ENCODE measurements at places on chromosomes 6 and 20.

DNA sequence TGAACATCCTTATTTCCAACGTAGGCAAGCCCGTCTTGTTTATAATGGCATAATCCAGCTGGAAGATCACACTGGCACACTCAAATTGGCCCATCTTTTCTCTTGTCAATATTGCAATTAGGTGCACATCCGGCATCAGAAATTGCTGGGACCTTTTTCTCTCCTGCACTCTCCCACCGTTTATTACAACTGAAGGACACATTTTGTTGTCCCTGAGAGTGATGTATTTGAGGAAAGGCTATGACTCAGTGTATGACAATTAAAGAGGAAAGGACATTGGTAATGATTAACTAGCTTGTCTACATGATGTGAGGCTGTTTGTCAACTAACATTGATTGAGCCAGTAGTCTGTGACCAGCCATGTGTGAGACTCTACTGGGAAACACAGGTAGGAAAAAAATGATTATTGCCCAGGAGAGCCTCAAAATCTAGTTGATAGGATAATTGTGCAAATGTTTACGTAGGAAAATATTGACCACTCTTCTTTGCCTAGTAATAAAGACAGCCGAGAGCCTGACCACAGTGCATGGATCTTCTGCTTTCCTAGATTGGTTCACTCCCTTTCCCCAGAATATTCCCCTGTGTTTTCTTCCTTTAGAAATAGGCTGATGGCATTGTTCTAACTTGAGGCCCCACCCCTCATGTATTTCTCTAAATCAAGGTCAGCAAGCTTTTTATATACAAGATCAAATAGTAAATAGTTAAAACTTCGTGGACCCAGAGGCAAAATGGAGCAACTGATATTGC lies 230.0 kb upstream of the BTBD3 start:
- DNase-seq: no peak

- no peak for DNase-seq
These were observed 171.2 kb downstream of the ZDHHC14 start for GRCh38 chr6:157552081-157552747.

- no peak for DNase-seq
These were observed 81.7 kb downstream of the QKI start for GRCh38 chr6:163496205-163496604.

- DNase-seq: no peak
These were observed 211.0 kb upstream of the ARG1 start for GRCh38 chr6:131362070-131362469.

GRCh38 chr6:42402184-42402583 lies 49.5 kb downstream of the TRERF1 start:
- DNase-seq: peak; percentile 63

GRCh38 chr20:63833776-63834490 lies 2.9 kb upstream of the ZBTB46 start:
- no peak for DNase-seq

Data from activated CD4-positive, alpha-beta T cell treated with anti-CD3 and anti-CD28 coated beads, Interleukin-2, amount 50 U/mL, for 48 hours (primary cell).